ENCODE measurements at places on chromosomes 4 and X. TPM values are rescaled to one million over a fixed set of nuclear protein-coding genes. Genes with fewer than 3 reads are reported as not detected.

The SOWAHD gene
- 1.4 TPM for total RNA-seq

The SMIM10 gene
- total RNA-seq: 0.52 TPM

GRCh38 chr4:54571293-54572151 lies 86.2 kb upstream of the KIT start:
- no peak for DNase-seq
- H3K4me3 ChIP-seq: no peak overlapping the region
- H3K27me3 ChIP-seq: no peaks in the 10 kb centered on the region
- no peaks in the 10 kb centered on the region for H3K4me1 ChIP-seq
- no peak overlapping the region for H3K27ac ChIP-seq
- no peaks in the 10 kb centered on the region for H3K36me3 ChIP-seq

DNA sequence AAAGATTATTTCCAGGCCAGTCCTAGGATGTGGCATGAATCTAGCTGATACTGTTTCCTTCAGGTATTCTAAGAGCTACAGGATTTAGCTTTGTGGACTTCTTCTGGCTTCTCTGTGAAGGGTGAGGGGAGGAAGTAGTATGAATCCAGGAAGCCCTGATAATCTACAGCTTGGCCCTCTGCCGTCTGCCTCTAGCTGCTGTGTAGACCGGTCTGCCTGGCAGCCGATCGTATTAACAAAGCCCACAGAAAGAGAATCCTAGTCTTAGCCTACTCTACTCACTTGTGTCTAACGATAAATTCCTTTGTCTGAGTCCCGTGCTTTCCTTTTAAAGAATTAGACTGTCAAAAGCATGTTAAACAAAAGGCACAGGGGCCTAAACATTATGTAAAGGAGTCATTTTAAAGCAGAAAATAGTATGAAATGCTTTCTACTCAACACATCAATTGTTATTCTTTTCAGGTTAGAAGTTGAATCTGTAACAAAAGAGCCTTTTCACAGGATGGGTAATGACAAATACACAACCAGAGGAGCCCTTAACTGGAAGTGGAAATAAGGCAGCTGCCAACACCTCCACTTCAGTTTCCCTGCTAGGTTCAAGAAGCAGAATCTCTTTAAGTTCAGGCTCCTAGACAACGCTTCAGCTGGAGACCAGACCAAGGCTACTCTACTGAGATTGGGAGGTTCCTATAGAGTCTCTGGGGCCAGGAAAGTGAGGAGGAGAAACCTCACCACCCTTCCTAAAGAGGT lies 48.9 kb upstream of the UCP1 start:
- no peak overlapping the region for H3K27ac ChIP-seq
- no peaks in the 10 kb centered on the region for H3K27me3 ChIP-seq
- H3K4me3 ChIP-seq: no peak overlapping the region
- peaks cover 12% of the 10 kb centered on the region for H3K4me1 ChIP-seq

DNA sequence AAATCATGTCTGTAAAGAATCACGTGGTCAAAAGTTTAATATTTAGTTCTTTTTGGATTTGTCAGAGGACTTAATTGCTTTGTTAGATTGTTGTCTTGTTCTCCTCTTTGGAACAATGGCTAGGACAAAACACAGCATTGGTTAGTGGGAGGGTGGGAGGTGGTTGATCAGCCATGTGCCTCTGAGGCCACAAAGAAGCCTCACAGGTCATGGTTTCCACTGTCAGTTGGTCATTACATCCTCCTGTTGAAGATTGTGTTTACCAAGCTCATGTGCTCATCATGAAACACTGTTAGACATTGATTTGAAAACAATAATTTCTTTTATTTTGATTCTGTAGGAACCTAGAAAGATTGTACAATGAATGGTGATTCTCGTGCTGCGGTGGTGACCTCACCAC lies 31.9 kb downstream of the ADD1 start:
- DNase-seq: no peak
- peaks cover 5% of the 10 kb centered on the region for H3K4me1 ChIP-seq
- H3K27ac ChIP-seq: no peak overlapping the region
- no peak overlapping the region for H3K4me3 ChIP-seq
- H3K36me3 ChIP-seq: no peaks in the 10 kb centered on the region

GRCh38 chr4:166941629-166942028 lies 292.7 kb downstream of the SPOCK3 start:
- H3K4me1 ChIP-seq: no peaks in the 10 kb centered on the region
- no peak overlapping the region for H3K27ac ChIP-seq
- no peaks in the 10 kb centered on the region for H3K36me3 ChIP-seq
- no peaks in the 10 kb centered on the region for H3K27me3 ChIP-seq
- no peak overlapping the region for H3K4me3 ChIP-seq
